ENCODE measurements at places on chromosomes 1 and 21. TPM values are rescaled to one million over a fixed set of nuclear protein-coding genes. Genes with fewer than 3 reads are reported as not detected.

The GLIS1 gene
- 0.05 TPM for total RNA-seq

The FCAMR gene
- not detected for total RNA-seq

DNA sequence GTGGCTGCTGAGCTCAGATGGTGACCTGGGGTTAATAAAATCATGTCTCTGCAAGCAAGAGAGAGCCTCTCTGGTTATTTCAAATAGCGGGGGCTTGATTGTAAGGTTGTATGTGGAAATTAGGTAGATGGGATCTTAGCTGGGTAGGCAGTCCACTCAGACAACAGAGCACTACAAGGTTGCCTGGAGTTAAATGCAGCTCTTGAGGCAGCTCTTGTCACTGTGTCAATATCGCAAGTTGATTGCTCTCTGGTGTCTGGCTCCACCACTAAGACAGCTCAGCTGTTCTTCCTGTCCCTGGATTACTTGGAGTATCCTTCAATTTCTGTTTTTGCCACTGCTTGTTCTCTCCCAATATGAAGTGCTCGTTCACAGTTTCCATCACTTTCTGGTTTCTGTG is 93.8 kb downstream of the C21orf91 start:
- DNase-seq = no peak

GRCh38 chr1:110235834-110236682 is 25.9 kb downstream of the KCNC4 start:
- DNase-seq = no peak

DNA sequence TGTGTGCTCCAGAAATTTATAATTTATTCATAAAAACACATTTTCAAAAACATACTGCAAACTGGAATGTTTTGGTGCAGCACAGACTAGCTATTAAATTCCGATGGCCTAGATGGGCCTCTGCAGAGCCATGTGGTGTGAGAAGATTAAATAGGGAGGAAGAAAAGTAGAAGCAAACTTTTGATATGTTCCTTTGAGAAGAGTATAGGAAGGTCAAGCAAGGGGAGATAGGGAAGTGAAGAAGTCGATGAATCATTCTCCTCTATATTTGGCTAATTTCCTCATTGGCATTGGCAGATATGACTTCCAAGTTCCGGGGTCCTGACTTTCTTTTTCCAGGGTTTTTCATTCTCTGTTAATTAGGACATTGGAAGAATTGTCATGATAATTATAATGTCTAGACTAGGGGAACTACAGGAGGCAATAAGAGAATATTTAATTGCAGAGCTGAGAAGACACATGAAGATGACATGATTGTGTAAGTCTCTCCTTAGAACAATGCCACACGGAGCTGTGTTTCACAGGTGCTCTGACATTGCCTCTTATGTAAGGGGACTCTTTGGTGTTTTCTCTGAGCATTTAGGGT is 19.3 kb upstream of the ZNF326 start:
- DNase-seq = no peak

Measured in NCI-H460 (cell line).